NCI-H2081 (cell line): ENCODE measurements at places on chromosomes 11 and 22.

- no peak for DNase-seq
Measured at GRCh38 chr11:82225930-82226329, 507.7 kb downstream of the FAM181B start.

DNA sequence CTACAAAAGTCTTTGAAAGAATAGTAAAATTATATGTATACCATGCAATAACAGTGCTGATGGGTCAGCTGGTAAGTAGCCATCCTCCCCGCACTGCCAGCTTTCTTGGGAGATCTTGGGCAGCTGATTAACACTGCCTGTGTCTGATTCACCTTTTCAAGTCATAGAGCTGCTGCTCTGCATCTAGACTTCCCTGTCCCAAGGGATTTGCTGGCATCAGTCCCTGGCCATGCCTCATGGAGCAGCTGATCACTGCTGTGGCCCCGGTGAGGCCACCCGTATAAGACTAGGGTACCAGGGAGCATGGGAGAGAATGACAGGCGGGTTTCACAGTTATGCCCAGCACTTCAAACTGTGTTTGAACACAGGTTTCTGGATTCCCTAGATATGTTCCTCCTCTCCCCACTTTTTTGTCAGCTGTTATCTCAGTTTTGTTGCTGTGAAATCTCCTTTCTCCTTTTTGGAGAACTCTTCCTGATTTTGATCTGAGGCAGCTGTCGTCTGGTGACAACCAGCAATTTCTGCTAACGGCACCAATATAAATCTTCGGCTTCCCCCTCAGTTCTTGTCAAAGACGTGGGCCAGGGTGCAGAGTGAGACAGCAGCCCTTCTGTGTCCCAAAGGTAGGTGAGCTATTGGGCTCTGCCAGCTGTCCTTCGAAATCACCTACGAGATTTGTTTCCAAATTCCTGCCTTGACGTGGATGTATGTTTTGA lies 438.9 kb downstream of the NTM start:
- no peak for DNase-seq

GRCh38 chr11:104256525-104256924 lies 92.6 kb upstream of the PDGFD start:
- DNase-seq, result peak; percentile 16

DNA sequence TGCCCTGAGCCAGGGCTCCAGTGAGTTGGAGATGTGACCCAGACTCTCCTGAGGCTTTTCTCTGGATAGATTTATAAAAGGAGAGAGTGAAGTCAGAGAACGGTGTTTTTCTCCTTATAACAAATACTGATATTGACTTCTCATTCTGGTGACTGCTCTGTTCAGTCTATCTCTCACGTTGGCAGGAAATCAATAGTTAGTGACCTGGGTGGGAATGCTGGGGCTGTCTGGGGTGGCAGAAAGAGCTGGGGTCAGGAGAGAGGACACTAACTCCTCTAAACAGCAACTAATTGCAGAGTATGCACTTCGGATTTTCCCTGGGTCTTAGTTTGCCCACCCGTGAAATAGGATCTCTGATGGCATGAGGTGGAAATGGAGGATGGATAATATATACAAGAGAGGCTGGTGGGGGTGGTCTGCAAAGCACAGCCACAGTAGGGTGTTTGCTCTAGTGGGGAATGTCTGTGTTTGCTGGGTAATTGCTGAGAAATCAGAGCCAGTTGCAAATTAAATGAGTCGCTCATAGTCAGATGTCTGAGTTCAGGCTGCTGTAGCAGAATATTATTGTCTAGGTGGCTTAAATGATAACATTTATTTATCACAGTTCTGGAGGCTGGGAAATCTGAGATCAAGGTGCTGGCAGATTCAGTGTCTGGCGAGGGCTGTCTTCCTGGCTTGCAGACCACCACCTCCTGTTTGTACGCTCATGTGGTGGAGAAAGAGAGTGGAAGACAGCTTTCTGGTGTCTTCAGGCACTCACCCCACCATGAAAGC lies 167.8 kb downstream of the MYO18B start:
- no peak for DNase-seq

GRCh38 chr22:35525687-35526332 lies 14.8 kb upstream of the RASD2 start:
- DNase-seq, result peak; percentile 65

DNA sequence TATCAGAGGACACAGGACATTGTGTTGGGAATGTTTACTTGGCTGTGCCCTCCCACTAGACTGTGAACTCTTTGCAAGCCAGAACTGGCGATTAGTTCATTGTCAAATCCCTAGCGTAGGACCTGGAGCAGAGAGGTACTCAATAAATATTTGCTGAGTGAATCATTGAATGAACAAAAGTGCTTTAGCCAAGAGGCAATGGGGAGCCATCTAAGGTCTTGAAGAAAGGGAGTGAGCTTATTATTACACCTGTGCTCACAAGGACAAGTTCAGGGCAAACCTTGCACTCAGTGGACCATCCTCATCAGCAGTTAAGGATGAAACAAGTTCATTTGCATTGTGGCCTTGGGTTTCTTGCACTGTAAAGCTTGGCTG lies 1.1 kb upstream of the RASSF10 start:
- DNase-seq, result no peak

DNA sequence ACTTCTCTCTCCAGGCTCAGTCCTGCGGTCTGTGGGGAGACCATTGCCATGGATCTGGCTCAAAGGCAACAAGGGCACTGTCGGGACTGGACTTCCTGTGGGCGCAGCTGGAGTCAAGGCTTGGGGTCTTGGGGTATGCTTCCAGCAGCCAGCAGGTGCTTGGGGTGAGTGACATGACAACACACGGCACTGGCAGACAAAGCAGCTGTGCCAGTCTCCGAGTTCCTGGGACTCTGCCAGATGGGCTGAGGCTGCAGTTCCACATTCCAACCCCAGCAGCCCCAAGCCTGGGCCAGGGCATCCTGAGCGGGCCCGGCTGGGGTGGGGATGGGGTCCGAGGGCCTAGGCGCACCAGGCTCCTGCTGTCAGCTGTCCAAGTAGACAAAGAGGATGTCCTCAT lies 12.3 kb downstream of the GUCD1 start:
- DNase-seq, result no peak

DNA sequence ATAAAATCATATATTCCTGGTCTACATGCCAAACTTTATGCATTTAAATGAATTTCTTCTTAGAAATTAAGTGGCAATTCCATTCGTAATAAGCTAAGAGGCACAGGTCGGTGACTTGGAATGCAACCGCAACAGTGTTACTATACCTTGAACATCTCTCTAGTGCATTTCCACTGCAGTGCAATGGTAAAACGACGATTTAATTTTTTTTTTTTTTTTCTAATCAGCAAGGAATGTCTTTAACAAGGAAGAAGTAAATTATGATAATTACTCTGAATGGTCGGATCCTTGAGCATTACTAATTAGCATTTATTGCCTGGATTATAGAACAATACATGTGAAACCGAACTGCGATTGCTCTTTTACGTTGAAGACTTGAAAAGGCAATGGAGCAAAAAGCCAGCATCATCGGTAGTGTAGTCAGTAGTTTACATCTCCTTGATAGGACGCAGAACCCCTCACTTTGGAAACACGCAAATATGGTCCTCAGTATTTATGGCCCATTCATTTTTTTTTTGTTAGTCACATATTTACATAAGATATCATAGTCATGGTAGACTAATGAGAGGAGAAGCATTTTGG lies 20.2 kb downstream of the BLID start:
- DNase-seq, result peak; percentile 18

- no peak for DNase-seq
Measured at GRCh38 chr22:46183733-46184132, 33.4 kb downstream of the PPARA start.

DNA sequence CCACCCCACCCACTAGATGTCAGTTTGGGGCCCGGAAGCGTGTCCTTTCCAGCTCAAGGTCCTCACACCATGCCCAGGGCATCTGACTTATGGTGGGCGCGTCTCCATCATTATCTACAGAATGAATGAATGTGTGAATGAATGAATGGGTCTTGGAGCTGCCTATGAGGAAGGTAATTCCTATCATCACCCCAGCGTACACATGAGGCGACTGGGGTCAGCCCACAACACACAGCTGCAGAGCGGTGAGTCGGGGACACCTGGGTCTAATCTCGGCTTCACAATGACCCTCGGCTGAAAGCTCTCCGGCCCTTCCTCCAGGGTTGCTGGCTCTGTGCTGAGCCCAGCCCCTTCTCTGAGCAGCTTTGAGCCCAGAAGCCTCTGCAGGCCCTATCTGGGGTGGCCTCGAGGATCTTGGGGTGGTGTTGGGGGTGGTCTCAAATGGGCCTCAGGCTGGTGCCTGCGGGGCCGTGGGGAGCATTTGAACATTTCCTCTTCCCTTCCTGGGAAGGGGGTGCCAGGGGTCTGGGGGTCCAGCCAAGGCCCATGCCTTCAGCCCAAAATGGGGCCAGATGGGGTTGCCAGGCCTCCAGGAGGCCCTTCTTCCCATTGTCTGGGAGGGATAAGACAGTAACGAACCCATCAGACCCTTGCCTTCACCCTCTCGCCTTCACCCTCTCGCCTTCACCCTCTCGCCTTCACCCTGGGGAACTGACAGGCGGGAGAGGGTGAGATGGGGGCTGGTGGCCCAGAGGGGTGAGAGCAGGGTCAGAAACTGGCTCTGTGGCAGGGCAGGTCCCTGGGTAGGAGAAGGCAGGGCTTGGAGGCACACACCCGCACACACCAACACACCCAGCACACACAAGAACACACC lies 82.4 kb downstream of the MYEOV start:
- no peak for DNase-seq

GRCh38 chr22:45240104-45240809 lies 437 bp downstream of the KIAA0930 start:
- no peak for DNase-seq

DNA sequence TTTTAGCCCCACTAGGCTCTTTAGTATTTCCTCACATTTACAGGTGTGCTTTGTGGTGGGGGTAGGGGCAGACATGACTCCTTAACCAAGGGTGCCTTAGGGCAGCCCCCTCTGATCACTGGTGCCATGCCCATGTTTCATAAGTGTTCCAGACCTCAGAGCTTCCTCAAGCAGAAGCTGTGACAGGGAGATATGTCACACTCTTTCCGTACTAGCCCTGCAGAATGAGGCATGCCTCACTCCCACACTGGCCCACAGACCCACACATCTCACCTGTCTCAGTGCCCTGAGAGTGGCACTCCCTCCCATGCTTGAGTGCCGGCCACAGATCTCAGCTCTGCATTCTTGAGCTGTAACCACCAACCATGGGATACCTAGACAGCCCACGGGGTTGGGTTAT lies 22.9 kb upstream of the OR56B4 start:
- no peak for DNase-seq

- no peak for DNase-seq
Measured at GRCh38 chr11:125263268-125263790, 98.8 kb downstream of the PKNOX2 start.

GRCh38 chr11:95242845-95243605 lies 12.0 kb upstream of the SESN3 start:
- DNase-seq, result no peak

GRCh38 chr22:35308480-35309021 lies 8.9 kb downstream of the TOM1 start:
- DNase-seq, result no peak

DNA sequence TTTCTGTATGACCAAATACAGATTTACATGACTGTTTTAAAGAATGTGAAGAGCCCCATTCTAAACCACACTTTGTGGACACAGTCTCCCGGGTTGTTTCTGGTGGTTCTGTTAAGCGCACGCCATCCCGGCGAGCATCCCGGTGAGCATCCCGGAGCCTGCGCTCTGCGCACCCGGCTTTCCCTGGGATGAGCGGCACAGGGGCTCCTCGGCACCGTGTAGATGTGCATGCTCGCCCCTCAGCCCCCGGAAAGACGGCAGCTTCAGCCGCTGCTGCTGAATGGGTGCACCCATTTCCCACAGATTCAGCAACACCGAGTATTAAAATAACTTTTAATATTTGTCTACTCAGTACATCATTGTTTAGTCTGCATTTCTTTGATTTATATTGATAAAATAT lies 36.0 kb downstream of the GLB1L2 start:
- no peak for DNase-seq

- DNase-seq, result no peak
Measured at GRCh38 chr11:101812546-101812945, 102.3 kb upstream of the CEP126 start.

DNA sequence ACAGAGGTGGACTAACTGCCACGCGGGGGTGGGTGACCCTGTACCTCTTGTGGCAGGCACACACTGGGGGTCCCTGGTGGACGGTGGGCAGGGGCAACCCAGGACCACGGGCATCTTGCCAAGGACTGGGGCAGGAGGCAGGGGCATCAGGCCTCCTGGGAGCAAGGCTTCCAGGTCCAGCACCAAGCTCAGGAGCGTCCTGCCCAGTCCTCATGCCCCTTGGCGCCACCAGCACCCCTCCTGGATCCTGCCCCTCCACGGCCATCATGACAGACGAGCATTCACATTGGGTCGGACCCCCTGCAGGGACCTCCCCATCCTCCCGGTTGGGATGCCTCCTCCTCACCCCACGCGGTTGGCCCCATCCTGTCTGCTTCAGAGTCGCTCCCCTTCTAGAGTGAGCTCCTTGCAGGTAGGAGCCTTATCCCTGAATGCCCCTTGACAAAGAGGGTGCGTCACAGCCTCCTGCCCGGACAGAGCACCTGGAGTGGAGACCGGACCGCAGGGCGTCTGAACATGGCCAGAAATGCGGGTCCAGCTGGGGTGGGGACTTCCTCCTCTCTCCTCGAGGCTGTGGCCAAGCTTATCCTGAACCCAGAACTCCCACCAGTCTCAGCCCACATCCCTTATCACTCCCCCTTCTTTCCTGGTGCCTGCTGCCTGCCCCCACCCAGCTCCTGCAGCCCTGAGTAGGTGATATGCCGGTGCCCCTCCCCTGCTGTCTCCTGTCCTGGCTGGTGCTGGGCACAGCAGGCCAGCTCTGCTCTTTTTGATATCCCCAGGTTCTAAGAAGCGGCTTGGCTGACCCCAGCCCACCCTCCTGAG lies 40.3 kb downstream of the IGF2 start:
- no peak for DNase-seq

GRCh38 chr11:130472434-130472961 lies 24.1 kb downstream of the ADAMTS15 start:
- DNase-seq, result no peak

DNA sequence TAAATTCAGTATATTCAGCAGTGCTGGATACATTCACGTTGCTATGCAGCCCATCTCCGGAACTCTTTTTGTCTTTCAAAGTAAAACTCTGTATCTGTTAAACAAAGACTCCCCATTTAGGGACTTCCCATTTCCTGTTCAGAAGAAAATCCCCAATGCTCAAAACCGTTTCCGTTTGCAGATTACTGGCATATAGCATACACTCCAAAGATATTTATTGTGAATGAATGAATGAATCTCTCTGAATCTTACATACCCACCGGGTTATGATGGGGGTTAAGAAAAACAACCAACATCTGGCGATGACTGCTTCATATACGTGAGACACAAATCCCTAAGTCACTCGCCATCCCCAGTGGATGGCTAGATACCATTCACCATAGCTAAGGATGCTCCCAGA lies 1.6 kb downstream of the THY1 start:
- no peak for DNase-seq
